ENCODE measurements at places on chromosomes 11 and 22. TPM values are rescaled to one million over a fixed set of nuclear protein-coding genes. Genes with fewer than 3 reads are reported as not detected.

DNA sequence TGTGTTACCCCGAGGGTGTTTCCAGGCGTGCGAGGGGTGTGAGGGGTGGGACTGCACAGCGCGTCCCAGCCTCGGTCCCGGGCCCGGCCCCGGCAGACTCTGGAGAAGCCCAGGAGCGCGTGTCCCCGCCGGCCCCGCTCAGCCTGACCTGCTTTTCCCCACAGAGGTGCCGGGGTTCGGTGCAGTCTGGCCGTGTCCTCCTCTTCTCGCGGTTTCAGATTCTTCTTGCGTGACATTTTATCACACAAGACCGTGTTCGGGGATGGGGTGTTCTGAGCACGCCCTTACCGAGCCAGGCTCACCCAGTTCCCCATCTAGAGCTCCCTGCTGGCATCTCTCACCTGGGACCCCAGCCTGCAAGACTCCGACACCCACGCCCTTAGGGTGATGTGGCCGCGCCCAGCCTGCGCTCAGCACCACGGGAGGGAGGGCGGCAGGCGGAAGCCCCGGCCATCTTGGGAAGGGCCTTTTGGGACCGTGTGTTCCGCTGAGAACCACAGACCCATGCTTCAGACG lies 775.6 kb downstream of the BRD1 start:
- H3K27me3 ChIP-seq = no peaks in the 10 kb centered on the region
- H3K4me3 ChIP-seq = peak overlapping the region; percentile 51
- H3K27ac ChIP-seq = peak overlapping the region; percentile 24
- H3K36me3 ChIP-seq = no peaks in the 10 kb centered on the region
- no peaks in the 10 kb centered on the region for H3K4me1 ChIP-seq

GRCh38 chr11:99066618-99067317 lies 46.0 kb downstream of the CNTN5 start:
- H3K4me1 ChIP-seq = peaks cover 6% of the 10 kb centered on the region
- H3K4me3 ChIP-seq = no peak overlapping the region
- H3K36me3 ChIP-seq = no peaks in the 10 kb centered on the region
- H3K27ac ChIP-seq = no peak overlapping the region
- DNase-seq = no peak

DNA sequence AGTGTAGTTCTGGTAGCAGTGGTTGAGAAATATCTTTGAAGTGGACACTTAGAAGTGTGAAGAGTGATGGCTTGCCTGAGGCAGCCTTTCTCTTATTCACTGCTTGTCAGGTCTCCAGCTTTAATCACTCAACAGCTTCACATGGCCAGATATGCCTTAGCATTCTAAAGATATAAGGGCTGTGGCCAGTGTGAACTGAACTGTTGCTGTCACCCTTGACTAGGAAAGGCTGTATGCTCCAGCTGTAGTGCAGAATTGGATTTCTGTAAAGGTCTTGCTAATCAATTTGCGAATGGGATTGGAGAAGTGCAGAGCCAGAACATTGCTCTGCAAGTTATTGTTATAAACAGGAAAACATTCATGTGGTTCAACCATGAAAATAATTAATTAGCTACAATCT lies 266.7 kb downstream of the TMEM135 start:
- H3K27ac ChIP-seq = no peak overlapping the region
- no peaks in the 10 kb centered on the region for H3K4me1 ChIP-seq
- no peaks in the 10 kb centered on the region for H3K27me3 ChIP-seq
- no peak for DNase-seq
- no peaks in the 10 kb centered on the region for H3K36me3 ChIP-seq
- no peak overlapping the region for H3K4me3 ChIP-seq

DNA sequence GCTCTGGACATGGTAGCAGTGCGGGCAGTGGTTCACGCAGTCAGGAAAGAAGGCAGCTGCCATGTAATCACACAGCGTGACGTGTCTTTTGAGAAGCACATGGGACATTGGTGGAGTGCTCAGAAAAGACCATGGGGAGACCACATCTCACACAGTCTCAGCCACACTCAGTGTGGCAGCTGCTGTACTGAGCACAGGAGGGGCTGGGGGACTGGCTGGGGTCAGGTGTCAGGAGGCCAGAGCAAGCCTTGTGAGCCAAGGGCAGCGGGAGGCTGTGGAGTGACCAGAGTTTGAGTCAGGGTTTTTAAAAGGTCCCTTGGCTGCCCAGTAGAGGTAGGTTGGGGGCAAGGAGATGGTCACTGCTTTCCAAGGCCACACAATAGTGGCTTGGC lies 18.5 kb downstream of the CLDN5 start:
- H3K4me3 ChIP-seq = no peak overlapping the region
- H3K27me3 ChIP-seq = no peaks in the 10 kb centered on the region
- DNase-seq = no peak
- no peaks in the 10 kb centered on the region for H3K4me1 ChIP-seq

GRCh38 chr11:82680252-82680651 lies 53.4 kb downstream of the FAM181B start:
- no peak overlapping the region for H3K4me3 ChIP-seq
- no peak overlapping the region for H3K27ac ChIP-seq
- no peak for DNase-seq
- H3K36me3 ChIP-seq = no peaks in the 10 kb centered on the region
- no peaks in the 10 kb centered on the region for H3K27me3 ChIP-seq
- no peaks in the 10 kb centered on the region for H3K4me1 ChIP-seq

GRCh38 chr11:92653454-92653853 lies 316.0 kb upstream of the MTNR1B start:
- H3K27me3 ChIP-seq = no peaks in the 10 kb centered on the region
- H3K36me3 ChIP-seq = no peaks in the 10 kb centered on the region
- no peak overlapping the region for H3K27ac ChIP-seq
- no peak for DNase-seq

- H3K27me3 ChIP-seq = no peaks in the 10 kb centered on the region
- no peak overlapping the region for H3K4me3 ChIP-seq
- H3K4me1 ChIP-seq = no peaks in the 10 kb centered on the region
- H3K36me3 ChIP-seq = no peaks in the 10 kb centered on the region
These were observed 67.1 kb downstream of the PIWIL3 start for GRCh38 chr22:24707470-24707801.

DNA sequence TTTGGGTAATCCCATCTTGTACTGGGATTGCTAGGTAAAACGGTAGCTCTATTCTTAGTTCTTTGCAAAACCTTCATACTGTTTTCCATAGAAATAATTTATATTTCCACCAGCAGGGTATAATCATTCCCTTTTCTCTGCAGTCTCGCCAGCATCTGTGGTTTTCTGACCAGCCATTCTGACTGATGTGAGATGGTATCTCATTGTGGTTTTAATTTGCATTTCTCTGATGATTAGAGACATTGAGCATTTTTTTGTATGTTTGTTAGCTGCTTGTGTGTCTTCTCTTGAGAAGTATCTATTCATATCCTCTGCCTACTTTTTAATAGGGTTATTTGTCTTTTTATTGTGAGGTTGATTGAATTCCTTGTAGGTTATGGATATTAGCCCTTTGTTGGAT lies 220.9 kb downstream of the PGR start:
- DNase-seq = no peak
- no peaks in the 10 kb centered on the region for H3K27me3 ChIP-seq
- H3K36me3 ChIP-seq = no peaks in the 10 kb centered on the region
- H3K4me1 ChIP-seq = no peaks in the 10 kb centered on the region
- H3K4me3 ChIP-seq = no peak overlapping the region
- no peak overlapping the region for H3K27ac ChIP-seq

LMO2 gene
- total RNA-seq = 6.5 TPM

C11orf58 gene
- total RNA-seq = 178 TPM

DNA sequence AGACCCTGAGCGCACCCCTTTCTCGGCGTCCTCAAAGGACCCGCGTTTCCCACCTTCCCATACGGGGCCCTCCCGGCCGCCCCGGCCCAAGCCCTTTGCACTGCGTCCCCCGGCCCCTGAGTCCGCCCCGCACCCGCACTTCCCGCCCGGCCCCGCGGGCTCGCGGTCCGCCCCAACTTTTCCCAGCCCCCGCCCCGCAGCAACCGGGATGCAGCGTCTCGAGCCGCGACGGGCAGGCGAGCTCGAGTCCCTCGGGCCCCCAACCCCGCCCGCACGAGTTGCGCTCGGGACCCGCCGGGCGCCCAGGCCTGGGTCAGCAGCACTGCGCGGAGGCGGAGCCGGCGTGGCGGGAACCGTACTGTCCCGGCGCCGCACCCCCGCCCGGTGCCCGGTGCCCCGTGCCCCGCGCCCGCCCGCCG lies 371 bp downstream of the SMCO4 start:
- peaks cover 17% of the 10 kb centered on the region for H3K4me1 ChIP-seq
- no peaks in the 10 kb centered on the region for H3K36me3 ChIP-seq
- peak overlapping the region; percentile 94 for H3K27ac ChIP-seq
- peak; percentile 43 for DNase-seq
- no peaks in the 10 kb centered on the region for H3K27me3 ChIP-seq
- H3K4me3 ChIP-seq = peak overlapping the region; percentile 84

VPS51 gene
- total RNA-seq = 173 TPM

- H3K27me3 ChIP-seq = no peaks in the 10 kb centered on the region
- peaks cover 29% of the 10 kb centered on the region for H3K4me1 ChIP-seq
- H3K36me3 ChIP-seq = no peaks in the 10 kb centered on the region
- no peak overlapping the region for H3K27ac ChIP-seq
These were observed 64.9 kb downstream of the ENDOD1 start for GRCh38 chr11:95154514-95154913.

- no peaks in the 10 kb centered on the region for H3K4me1 ChIP-seq
- no peak overlapping the region for H3K27ac ChIP-seq
- no peaks in the 10 kb centered on the region for H3K27me3 ChIP-seq
- no peak for DNase-seq
These were observed 90.6 kb downstream of the ARHGAP42 start for GRCh38 chr11:100777736-100778135.

- no peak for DNase-seq
- no peak overlapping the region for H3K4me3 ChIP-seq
- no peaks in the 10 kb centered on the region for H3K27me3 ChIP-seq
- H3K27ac ChIP-seq = no peak overlapping the region
- peaks cover 3% of the 10 kb centered on the region for H3K4me1 ChIP-seq
These were observed 89.4 kb upstream of the THY1 start for GRCh38 chr11:119512369-119512768.

OOSP4B gene
- total RNA-seq = not detected

MUC6 gene
- 0.19 TPM for total RNA-seq

GRCh38 chr11:113564527-113565130 lies 89.4 kb upstream of the DRD2 start:
- H3K4me3 ChIP-seq = no peak overlapping the region
- no peak overlapping the region for H3K27ac ChIP-seq
- DNase-seq = no peak
- no peaks in the 10 kb centered on the region for H3K27me3 ChIP-seq
- no peaks in the 10 kb centered on the region for H3K36me3 ChIP-seq

MUC2 gene
- total RNA-seq = 0.93 TPM

OR4D5 gene
- 5.5 TPM for total RNA-seq

RCOR2 gene
- 3.9 TPM for total RNA-seq

- H3K4me1 ChIP-seq = peaks cover 32% of the 10 kb centered on the region
- H3K27ac ChIP-seq = no peak overlapping the region
- no peaks in the 10 kb centered on the region for H3K27me3 ChIP-seq
- DNase-seq = peak; percentile 35
- no peak overlapping the region for H3K4me3 ChIP-seq
- no peaks in the 10 kb centered on the region for H3K36me3 ChIP-seq
These were observed 43.3 kb upstream of the WEE1 start for GRCh38 chr11:9530020-9530621.

GRCh38 chr11:36509201-36509639 lies 852 bp downstream of the TRAF6 start:
- peak overlapping the region; percentile 94 for H3K27ac ChIP-seq
- peak overlapping the region; percentile 79 for H3K4me3 ChIP-seq
- H3K36me3 ChIP-seq = no peaks in the 10 kb centered on the region
- peaks cover 4% of the 10 kb centered on the region for H3K4me1 ChIP-seq

GRCh38 chr11:128472128-128473089 lies 114.9 kb downstream of the ETS1 start:
- no peak overlapping the region for H3K4me3 ChIP-seq
- H3K4me1 ChIP-seq = peaks cover 18% of the 10 kb centered on the region
- DNase-seq = no peak
- no peaks in the 10 kb centered on the region for H3K36me3 ChIP-seq

DNA sequence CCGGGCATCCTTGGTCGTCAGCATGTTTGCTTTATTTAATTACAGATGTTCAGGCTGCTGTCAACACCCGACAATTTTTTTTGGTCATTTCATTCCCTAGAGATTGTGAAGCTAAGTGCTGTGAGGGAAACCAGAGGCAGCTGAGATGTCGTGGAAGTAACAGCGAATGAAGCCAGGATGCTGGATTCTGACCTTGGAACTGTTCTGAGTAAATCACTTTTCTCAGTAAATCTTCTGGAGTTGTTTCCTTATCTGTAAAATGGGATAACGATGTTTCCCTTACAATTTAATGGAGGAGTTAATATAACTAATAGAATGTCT lies 390 bp upstream of the CKAP5 start:
- no peaks in the 10 kb centered on the region for H3K27me3 ChIP-seq
- peaks cover 10% of the 10 kb centered on the region for H3K4me1 ChIP-seq
- no peak for DNase-seq
- H3K4me3 ChIP-seq = peak overlapping the region; percentile 91

APOBEC3H gene
- 5.2 TPM for total RNA-seq

- no peak for DNase-seq
- no peak overlapping the region for H3K27ac ChIP-seq
- no peaks in the 10 kb centered on the region for H3K27me3 ChIP-seq
- no peak overlapping the region for H3K4me3 ChIP-seq
These were observed 266.8 kb downstream of the MN1 start for GRCh38 chr22:27534720-27535125.

- no peaks in the 10 kb centered on the region for H3K27me3 ChIP-seq
- H3K4me1 ChIP-seq = peaks cover 6% of the 10 kb centered on the region
- DNase-seq = no peak
These were observed 32.5 kb upstream of the APLNR start for GRCh38 chr11:57269571-57270021.

KRTAP5-11 gene
- not detected for total RNA-seq

RAG2 gene
- total RNA-seq = 0.94 TPM

DNA sequence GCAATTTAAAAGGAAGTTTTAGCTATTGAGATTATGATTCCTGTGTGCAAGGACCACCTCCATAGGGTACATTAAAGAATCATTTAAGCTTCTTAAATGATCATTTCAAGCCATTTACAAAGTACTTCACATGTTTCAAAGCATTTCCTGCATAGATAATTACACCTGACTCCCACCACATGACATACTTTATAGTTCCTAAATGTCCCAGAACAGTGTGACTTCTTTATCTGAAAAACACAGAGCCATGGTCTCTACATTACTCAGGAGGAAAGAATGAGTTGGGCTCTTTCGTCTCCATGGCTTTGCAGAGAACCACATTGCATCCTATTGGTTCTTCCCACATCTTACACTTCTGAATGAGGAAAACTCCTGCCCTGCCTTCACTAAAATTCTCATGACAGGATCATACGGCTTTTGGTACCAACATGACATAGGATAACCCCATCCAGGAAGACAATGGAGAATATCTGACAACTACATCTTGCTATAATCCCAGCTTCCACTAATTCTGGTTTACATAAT lies 88.6 kb downstream of the ETS1 start:
- H3K4me1 ChIP-seq = peaks cover 24% of the 10 kb centered on the region
- no peak for DNase-seq
- no peak overlapping the region for H3K27ac ChIP-seq
- H3K36me3 ChIP-seq = no peaks in the 10 kb centered on the region

DNA sequence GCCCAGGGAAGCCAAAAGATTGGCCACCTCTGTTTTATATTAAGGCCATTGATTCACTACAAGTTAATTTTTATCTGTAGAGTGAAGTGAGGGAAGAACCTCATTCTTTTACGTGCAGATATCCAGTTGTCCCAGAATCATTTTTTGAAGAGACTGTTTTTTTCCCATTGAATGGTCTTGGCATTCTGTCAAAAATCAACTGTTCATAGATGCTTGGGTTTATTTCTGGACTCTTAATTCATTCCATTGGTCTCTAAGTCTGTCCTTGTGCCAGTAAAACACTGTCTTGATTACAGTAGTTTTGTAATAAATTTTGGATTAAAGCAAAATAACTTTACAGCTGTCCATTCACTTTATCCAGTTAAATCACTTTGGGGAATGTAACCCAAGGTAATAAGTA lies 26.8 kb downstream of the WBP2NL start:
- no peaks in the 10 kb centered on the region for H3K4me1 ChIP-seq
- no peak overlapping the region for H3K27ac ChIP-seq
- H3K4me3 ChIP-seq = no peak overlapping the region
- H3K36me3 ChIP-seq = no peaks in the 10 kb centered on the region

Measured in testis (tissue), 5 donors.